ENCODE measurements at places on chromosomes 16 and 17. TPM values are rescaled to one million over a fixed set of nuclear protein-coding genes. Genes with fewer than 3 reads are reported as not detected.
A peak's percentile ranks its signal among the peaks of the same experiment; 100 is the strongest.

- H3K27ac ChIP-seq: no peak overlapping the region
- no peaks in the 10 kb centered on the region for H3K36me3 ChIP-seq
- H3K4me1 ChIP-seq: no peaks in the 10 kb centered on the region
- no peak for DNase-seq
- H3K27me3 ChIP-seq: no peaks in the 10 kb centered on the region
- H3K4me3 ChIP-seq: no peak overlapping the region
Observed at GRCh38 chr17:79907850-79908249, 68.6 kb upstream of the CBX4 start.

- DNase-seq: no peak
- no peak overlapping the region for H3K4me3 ChIP-seq
- H3K4me1 ChIP-seq: no peaks in the 10 kb centered on the region
- no peaks in the 10 kb centered on the region for H3K27me3 ChIP-seq
- H3K27ac ChIP-seq: no peak overlapping the region
Observed at GRCh38 chr17:17112628-17113200, 70.5 kb downstream of the MPRIP start.

DNA sequence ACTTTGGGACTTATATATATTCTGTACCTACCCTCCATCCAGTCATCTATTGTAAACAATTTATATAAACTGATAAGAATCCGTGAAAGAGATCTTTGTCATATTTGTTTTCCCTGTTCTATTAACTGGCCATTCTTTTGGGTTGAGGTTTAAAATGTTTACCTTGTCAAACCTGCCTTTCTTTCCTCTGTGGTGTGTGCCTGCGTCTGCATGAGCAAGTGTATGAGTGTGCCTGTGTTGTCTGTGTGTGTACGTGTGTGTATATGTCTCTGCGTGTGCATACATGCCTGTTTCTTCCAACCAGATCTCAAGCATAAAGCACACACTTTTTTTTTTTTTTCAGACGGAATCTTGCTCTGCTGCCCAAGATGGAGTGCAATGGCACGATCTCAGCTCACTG lies 201.5 kb downstream of the C16orf95 start:
- H3K27ac ChIP-seq: no peak overlapping the region
- H3K36me3 ChIP-seq: no peaks in the 10 kb centered on the region
- H3K27me3 ChIP-seq: 0 out of 2 replicates have a peak, but pooled peaks cover 2% of the 10 kb centered on the region
- no peak for DNase-seq

GRCh38 chr16:53597776-53598175 lies 94.8 kb upstream of the AKTIP start:
- no peak overlapping the region for H3K4me3 ChIP-seq
- no peaks in the 10 kb centered on the region for H3K4me1 ChIP-seq
- peaks cover 2% of the 10 kb centered on the region for H3K36me3 ChIP-seq
- H3K27me3 ChIP-seq: no peaks in the 10 kb centered on the region
- no peak overlapping the region for H3K27ac ChIP-seq
- no peak for DNase-seq

GRCh38 chr16:8047736-8048135 lies 542.6 kb downstream of the TMEM114 start:
- no peaks in the 10 kb centered on the region for H3K4me1 ChIP-seq
- H3K36me3 ChIP-seq: no peaks in the 10 kb centered on the region
- H3K27ac ChIP-seq: no peak overlapping the region
- no peak overlapping the region for H3K4me3 ChIP-seq
- no peaks in the 10 kb centered on the region for H3K27me3 ChIP-seq

DNA sequence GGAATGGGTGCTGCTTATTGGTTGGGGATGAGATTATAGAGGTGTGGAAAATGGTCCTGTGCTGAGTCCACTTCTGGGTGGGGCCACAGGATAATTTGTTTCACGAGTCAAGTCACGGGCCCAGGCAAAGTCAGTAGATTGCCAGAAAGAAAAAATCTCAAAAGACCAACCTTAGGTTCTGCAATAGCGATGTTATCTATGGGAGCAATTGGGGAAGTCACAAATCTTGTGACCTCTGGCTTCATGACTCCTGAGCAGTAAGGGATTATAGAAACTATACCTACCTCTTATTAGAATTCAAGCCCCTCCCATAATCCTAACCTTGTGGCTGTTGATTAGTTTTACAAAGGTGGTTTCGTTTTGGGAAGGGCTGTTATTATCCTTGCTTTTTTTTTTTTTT lies 31.4 kb downstream of the WWP2 start:
- no peak overlapping the region for H3K27ac ChIP-seq
- H3K36me3 ChIP-seq: peaks cover 2% of the 10 kb centered on the region
- no peaks in the 10 kb centered on the region for H3K4me1 ChIP-seq
- H3K27me3 ChIP-seq: no peaks in the 10 kb centered on the region

DNA sequence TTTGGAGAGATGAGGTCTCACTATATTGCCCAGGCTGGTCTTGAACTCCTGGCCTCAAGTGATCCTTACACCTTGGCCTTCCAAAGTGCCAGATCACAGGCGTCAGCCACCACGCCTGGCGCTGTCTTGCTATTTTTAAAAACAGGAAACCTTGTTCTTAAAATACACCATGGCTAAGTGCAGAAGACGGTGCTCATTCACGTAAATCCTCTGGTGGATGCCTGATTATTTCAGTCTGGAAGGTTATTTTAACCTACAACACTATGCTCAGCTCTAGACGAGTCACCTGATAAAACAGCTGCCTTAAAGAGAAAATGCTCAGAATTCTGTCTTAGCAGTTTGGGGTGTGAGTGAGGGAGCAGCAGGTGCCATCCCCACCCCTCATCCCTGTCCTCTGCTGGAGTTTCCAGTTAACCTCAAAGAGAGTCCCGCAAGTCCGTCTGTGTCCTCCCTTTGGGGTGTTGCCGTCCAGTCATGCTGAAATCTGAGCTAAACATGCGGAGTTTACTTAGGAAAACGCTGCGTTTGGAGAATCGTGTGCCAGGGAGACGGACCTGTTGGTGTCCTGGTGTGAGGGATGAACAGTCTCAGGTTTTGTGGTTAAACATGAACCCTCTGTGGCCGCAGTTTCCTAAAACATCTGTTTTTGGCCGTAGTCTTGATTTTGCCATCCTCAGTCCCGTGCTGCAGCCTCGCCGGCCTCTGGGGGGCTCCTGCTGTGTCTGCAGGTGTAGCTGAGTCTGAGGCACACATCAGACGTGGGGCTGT lies 17.1 kb downstream of the SPG7 start:
- H3K4me3 ChIP-seq: no peak overlapping the region
- H3K27me3 ChIP-seq: no peaks in the 10 kb centered on the region
- no peak overlapping the region for H3K27ac ChIP-seq

The SYNGR3 gene
- total RNA-seq: 11.9 TPM

DNA sequence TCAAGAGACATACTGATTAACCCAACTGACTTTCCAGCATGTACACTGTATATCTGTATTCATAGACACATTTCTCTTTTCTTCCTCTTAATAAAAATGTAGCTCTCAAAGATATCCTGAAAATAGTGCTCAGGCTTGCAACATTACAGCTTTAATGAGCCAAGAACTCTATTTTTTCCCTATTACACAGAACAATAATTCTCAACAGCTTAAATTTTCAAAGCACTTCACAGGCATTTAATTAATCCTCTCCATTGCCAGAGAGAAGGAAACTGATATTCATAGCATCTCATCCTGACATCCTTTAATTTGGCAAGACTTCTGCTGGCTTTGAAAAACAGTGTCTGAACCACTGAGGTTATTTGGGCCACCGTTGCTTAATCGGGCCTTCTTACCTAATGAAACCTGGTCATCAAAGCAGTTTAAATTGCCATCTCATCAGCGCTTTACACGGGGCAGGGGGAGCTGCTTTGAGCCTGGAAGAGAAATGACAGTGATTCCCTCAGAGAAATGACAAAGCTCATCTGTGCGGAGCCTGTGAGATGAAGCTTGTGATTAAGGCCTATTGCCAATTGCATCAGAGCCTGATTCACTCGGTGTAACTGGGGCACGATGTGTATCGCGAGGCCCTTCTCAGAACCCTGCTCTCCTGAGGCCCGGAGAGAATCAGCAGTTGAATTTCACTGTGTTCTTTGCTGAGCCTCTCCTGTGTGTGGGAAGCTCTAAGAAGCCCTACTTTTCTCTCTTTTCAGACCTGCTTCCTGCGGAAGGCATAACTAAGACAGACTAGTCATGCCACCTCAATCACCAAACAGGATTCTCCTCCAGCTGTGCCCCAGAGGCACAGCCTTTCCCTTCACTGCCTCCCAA lies 8.5 kb upstream of the SIAH1 start:
- no peaks in the 10 kb centered on the region for H3K36me3 ChIP-seq
- no peaks in the 10 kb centered on the region for H3K4me1 ChIP-seq
- H3K4me3 ChIP-seq: no peak overlapping the region

DNA sequence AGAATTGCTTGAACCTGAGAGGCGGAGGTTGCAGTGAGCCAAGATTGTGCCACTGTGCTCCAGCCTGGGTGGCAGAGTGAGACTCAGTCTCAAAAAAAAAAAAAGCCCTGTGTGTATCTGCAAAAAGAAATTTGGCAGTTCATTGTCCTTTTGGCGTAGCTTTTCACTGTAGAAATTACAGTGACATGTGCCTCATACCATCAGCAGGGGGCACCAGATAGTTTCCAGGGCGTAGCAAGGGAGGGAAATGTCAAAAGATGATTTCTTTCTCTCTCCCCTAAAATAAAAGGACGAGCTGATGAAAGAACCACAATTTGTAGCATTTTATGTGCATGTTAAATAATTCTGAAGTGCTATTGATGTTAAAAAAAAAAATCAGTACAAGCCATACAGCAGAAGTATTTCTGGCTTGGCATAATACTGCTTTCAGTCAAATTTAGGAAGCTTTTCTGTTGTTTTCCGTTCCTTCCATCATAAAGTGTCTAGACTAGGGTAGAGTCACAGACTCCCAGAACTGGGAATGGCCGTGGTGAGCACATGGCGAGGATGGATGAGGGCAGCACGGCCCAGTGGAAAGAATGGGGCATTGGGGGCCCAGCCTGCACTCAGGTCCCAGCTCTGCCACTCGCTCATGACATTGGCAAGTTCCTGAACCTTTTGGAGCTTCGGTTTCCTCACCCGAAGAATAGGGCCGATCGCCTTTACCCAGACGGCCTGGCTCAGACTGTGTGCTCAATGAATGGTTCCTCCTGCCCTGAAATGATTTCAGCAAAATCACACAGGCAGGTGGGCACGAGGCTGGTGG lies 59.8 kb upstream of the RPH3AL start:
- H3K36me3 ChIP-seq: no peaks in the 10 kb centered on the region
- H3K27ac ChIP-seq: no peak overlapping the region
- DNase-seq: no peak
- H3K4me1 ChIP-seq: no peaks in the 10 kb centered on the region
- no peaks in the 10 kb centered on the region for H3K27me3 ChIP-seq

The LRRC37A gene
- 2.0 TPM for total RNA-seq

GRCh38 chr17:79789943-79790804 lies 6.7 kb downstream of the CBX8 start:
- H3K27me3 ChIP-seq: peaks cover 60% of the 10 kb centered on the region
- no peak overlapping the region for H3K27ac ChIP-seq
- no peak overlapping the region for H3K4me3 ChIP-seq
- DNase-seq: peak; percentile 81
- peaks cover 8% of the 10 kb centered on the region for H3K4me1 ChIP-seq

DNA sequence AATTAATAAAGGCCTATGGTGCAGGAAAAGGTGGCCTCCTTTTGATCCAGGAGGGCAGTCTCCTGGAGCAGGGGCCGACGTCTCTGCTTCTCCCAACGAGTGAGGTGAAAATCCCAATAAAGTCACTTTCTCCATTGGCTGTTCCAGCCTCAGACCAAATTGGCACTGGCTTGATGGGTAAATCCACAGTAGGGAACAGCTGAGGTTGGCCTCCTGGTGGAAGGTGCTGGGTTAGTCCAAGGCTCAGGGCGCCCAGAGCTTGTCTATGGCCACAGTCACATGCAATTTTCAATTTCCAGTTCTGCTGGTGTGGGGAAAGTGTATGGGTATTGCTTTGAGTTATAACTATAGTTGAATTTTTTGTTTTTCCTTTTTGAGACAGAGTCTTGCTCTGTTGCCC lies 79.0 kb downstream of the NETO2 start:
- no peaks in the 10 kb centered on the region for H3K36me3 ChIP-seq
- H3K27ac ChIP-seq: no peak overlapping the region
- H3K4me3 ChIP-seq: no peak overlapping the region
- H3K27me3 ChIP-seq: no peaks in the 10 kb centered on the region

The GAS2L2 gene
- not detected for total RNA-seq

DNA sequence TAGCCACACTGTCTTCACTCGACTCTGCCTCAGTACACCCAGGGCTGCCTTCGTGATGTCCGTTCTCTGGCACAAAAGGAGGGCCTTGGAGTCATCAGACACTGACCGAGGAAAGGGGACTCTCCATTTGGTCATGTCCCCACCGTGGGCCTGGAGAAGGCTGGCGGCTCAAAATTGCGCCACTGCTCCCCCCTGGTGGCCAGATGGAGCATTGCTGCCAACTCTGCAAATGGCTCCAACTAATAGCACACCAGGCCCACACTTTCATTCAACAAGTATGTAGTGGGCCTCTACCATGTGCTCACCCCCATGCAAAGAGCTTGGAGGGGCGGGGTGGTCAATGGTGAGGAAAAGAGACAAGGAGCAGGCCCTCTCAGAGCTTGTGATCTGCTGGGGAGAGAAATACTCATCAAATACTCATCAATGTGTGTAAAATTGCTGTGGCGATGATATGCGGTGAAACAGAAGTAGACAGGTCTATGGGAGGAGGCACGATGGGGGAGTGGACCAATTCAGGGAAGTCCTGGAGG lies 5.2 kb upstream of the GRIN2C start:
- DNase-seq: peak; percentile 86
- no peak overlapping the region for H3K27ac ChIP-seq
- H3K36me3 ChIP-seq: peaks cover 21% of the 10 kb centered on the region

DNA sequence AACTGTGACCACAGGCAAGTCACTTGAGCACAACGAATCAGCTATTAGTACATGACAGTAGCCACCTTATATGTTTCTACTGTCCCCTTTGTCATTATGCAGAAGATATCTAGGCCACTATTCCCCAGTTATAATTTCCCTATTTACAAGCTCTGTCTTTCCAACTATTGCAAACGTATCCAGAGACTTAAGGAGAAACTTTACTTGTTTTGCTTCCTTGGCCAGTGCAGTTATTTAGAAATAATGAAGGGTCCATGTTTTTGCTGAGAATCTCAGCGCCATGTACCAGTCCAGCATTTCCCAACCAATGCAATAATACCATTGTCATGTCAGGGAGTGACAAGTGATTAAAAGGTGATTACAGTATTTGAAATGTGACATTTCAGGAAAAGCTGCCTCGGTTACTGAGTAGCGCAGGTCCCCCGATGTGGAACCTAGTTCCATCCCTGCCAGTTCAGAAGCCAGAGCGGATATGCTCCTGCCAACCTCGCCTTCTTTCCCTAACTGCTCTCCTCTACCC lies 743 bp downstream of the ZNF624 start:
- no peak for DNase-seq
- H3K4me3 ChIP-seq: peak overlapping the region; percentile 85
- H3K36me3 ChIP-seq: peaks cover 4% of the 10 kb centered on the region
- no peaks in the 10 kb centered on the region for H3K27me3 ChIP-seq
- no peak overlapping the region for H3K27ac ChIP-seq

The GSDMA gene
- not detected for total RNA-seq

The LITAFD gene
- total RNA-seq: not detected
